HFF-Myc (cell line): ENCODE measurements at places on chromosomes 6 and 20.

- DNase-seq = no peak
Observed at GRCh38 chr6:119322715-119323350, 26.7 kb downstream of the MAN1A1 start.

GRCh38 chr6:15132167-15132566 lies 113.7 kb upstream of the JARID2 start:
- no peak for DNase-seq

DNA sequence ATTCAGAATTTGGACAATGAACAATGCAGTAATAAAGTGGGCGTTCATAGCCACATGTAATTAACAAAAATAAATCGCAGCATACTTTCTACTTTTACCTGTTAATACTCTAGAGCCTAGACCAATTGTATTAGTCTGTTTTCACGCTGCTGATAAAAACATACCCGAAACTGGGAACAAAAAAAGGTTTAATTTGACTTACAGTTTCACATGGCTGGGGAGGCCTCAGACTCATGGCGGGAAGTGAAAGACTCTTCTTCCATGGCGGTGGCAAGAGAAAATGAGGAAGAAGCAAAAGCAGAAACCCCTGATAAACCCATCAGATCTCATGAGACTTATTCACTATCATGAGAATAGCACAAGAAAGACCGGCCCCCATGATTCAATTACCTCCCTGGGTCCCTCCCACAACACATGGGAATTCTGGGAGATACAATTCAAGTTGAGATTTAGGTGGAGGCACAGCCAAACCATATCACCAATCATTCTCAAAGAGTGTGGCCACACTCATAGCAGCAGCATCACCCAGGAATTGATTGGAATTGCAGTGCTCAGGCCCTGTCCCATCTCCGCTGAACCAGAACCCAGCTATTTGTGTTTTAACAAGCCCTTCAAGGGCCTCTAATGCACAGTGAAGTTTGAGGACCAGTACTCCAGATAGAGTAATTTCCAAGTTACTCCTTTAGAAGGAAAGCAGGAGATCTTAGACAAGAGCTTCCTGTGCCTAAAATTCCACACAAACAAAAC lies 650.0 kb downstream of the KIF16B start:
- no peak for DNase-seq

DNA sequence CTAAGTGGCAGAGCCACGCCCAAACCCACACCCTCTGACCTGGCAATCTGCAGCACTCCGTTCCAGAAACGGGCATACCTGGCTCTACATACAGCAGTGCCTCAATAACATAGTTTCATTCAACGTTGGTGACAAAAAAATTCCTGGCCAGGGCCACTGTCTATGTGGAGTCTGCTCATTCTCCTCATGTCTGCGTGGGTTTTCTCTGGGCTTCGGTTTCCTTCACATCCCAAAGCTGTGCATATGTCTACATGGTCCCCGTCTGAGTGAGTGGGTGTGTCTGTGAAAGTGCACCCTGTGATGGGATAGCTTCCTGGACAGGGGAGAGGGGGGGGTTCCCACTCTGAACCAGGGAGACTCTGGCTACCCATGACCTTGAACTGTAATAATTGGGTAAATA lies 2.1 kb downstream of the KIAA0319 start:
- no peak for DNase-seq

GRCh38 chr6:94683409-94683808 lies 893.9 kb upstream of the MANEA start:
- no peak for DNase-seq
